ENCODE measurements at places on chromosomes 16 and 17.
A peak's percentile ranks its signal among the peaks of the same experiment; 100 is the strongest.

GRCh38 chr17:83052241-83052564 lies 27.2 kb upstream of the METRNL start:
- H3K4me3 ChIP-seq = peak overlapping the region; percentile 95
- no peak for DNase-seq
- no peaks in the 10 kb centered on the region for H3K27me3 ChIP-seq
- H3K36me3 ChIP-seq = peaks cover 3% of the 10 kb centered on the region

DNA sequence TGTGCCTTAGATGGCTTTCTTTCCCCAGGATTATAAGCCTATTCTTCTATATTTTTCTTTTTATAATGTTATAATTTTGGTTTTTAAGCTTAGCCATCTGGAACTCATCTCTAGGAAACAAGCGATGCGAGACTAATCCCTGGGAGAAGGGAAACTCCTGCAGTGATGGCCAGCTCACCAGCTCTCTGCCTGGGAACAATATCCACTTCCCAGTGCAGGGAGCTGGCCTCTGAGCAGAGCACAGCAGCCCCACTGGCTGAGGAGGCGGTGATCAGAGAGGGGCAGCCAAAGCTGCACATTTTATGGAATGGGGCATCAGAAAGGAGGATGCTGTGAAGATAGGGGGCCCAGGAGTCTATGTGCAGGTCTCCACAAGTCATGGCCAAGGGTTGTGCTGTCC lies 183.3 kb downstream of the LGALS9B start:
- no peak for DNase-seq
- H3K4me3 ChIP-seq = no peak overlapping the region
- H3K4me1 ChIP-seq = no peaks in the 10 kb centered on the region

DNA sequence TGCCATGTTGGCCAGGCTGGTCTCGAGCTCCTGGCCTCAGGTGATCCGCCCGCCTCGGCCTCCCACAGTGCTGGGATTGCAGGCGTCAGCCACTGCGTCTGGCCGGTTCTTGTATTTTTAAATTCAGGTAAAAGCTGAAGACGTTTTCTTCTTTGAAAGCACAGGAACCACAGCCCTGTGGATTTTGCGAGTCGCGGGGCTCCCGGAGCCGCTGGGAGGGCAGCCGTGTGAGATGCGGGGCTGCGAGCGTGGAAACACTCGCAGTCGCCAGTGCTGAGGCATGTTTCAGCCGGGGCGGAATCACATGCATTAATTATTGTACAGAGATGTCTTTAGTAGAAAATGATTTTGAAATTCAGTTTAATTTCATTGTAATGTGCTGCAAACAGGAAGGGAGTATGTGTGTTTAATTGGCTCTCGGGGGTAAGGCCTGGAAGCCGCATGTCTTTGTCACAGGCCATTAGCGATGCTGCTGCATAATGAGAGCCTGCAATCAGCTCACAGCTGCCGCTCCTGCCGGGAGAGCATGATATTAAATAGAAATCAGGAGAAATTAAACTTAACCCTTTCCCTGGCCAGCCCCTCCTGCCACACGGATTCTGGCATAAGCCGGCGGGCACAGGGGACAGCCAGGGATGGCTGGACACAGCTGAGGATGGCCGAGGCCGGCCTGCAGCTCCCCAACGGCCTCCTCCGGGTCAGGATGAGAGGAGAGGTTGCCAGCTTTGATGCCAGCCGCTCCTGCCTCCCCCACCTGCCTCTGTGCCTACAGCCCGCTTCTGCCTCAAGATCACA lies 35.4 kb upstream of the CDH15 start:
- no peak for DNase-seq
- no peak overlapping the region for H3K4me3 ChIP-seq
- peaks cover 20% of the 10 kb centered on the region for H3K36me3 ChIP-seq
- no peak overlapping the region for H3K27ac ChIP-seq
- no peaks in the 10 kb centered on the region for H3K27me3 ChIP-seq

DNA sequence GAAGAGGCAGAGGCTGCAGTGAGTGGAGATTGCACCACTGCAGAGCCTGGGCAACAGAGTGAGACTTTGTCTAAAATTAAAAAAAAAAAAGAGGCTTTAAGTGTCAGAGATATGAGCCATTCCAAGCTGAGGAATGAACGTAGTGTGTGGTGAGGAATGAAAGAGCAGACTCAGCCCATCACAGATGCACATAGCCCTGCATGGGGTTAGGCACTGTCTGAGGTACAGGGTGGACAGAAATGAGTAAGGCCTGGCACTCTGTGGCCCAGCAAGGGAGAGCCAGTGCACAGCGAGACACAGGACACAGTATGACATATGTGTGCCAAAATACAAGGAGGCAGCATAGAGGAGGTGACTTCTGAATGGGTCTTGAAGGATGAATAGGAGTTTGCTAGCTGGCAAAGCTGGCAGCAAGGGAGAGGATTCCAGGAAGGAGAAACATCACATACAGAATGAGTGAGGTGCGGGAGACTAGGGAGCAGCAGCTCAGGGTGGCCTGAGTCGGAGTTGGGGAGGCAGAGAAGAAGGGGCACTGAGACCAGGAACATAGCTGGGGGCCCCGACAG lies 8.7 kb upstream of the ZNF469 start:
- no peak overlapping the region for H3K27ac ChIP-seq
- H3K4me1 ChIP-seq = no peaks in the 10 kb centered on the region
- H3K36me3 ChIP-seq = no peaks in the 10 kb centered on the region

- H3K27ac ChIP-seq = no peak overlapping the region
- no peaks in the 10 kb centered on the region for H3K4me1 ChIP-seq
- no peak for DNase-seq
- no peak overlapping the region for H3K4me3 ChIP-seq
- H3K36me3 ChIP-seq = peaks cover 40% of the 10 kb centered on the region
- H3K27me3 ChIP-seq = no peaks in the 10 kb centered on the region
Observed at GRCh38 chr16:8903004-8903403, 20.9 kb downstream of the LITAFD start.

GRCh38 chr16:22721511-22722100 lies 92.4 kb upstream of the HS3ST2 start:
- no peaks in the 10 kb centered on the region for H3K4me1 ChIP-seq
- no peak overlapping the region for H3K27ac ChIP-seq
- H3K4me3 ChIP-seq = no peak overlapping the region
- peaks cover 16% of the 10 kb centered on the region for H3K27me3 ChIP-seq

GRCh38 chr16:1424028-1424427 lies 3.5 kb upstream of the UQCC4 start:
- H3K27ac ChIP-seq = peak overlapping the region; percentile 4
- peaks cover 7% of the 10 kb centered on the region for H3K4me1 ChIP-seq
- no peak overlapping the region for H3K4me3 ChIP-seq
- H3K27me3 ChIP-seq = no peaks in the 10 kb centered on the region
- DNase-seq = no peak

GRCh38 chr17:45380991-45381390 lies 51.7 kb downstream of the ARHGAP27 start:
- H3K4me1 ChIP-seq = peaks cover 22% of the 10 kb centered on the region
- peaks cover 17% of the 10 kb centered on the region for H3K27me3 ChIP-seq
- no peak overlapping the region for H3K4me3 ChIP-seq
- no peak overlapping the region for H3K27ac ChIP-seq
- no peak for DNase-seq
- no peaks in the 10 kb centered on the region for H3K36me3 ChIP-seq

DNA sequence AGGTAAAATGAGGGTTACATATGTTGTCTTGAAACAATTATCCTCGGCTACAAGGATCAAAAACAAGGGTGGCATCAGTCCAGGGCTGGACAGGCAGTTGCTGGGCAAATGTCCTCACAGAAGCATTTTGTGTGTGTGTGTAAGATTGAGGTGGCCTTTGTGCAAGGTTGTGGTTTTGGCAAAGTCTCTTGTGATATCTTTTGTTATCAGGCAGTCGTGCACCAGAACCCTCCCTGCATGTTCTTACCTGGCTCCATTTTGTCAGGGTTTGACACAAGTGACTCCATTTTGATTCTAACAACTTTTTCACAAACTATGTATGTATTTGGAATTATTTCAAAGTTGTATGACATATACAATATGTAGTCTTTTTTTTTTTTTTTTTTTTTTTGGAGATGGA lies 20.0 kb downstream of the CHAD start:
- H3K4me3 ChIP-seq = no peak overlapping the region
- H3K4me1 ChIP-seq = peaks cover 27% of the 10 kb centered on the region
- peak overlapping the region; percentile 49 for H3K27ac ChIP-seq
- no peaks in the 10 kb centered on the region for H3K27me3 ChIP-seq
- peaks cover 19% of the 10 kb centered on the region for H3K36me3 ChIP-seq

GRCh38 chr16:78919852-78920251 lies 680.7 kb downstream of the MAF start:
- H3K27ac ChIP-seq = no peak overlapping the region
- H3K27me3 ChIP-seq = no peaks in the 10 kb centered on the region
- no peak for DNase-seq
- peaks cover 5% of the 10 kb centered on the region for H3K36me3 ChIP-seq
- H3K4me1 ChIP-seq = no peaks in the 10 kb centered on the region

- peak overlapping the region; percentile 95 for H3K4me3 ChIP-seq
- peak overlapping the region; percentile 96 for H3K27ac ChIP-seq
- H3K27me3 ChIP-seq = no peaks in the 10 kb centered on the region
- peaks cover 13% of the 10 kb centered on the region for H3K36me3 ChIP-seq
- H3K4me1 ChIP-seq = peaks cover 54% of the 10 kb centered on the region
Observed at GRCh38 chr17:40100669-40101366, 429 bp upstream of the NR1D1 start.

DNA sequence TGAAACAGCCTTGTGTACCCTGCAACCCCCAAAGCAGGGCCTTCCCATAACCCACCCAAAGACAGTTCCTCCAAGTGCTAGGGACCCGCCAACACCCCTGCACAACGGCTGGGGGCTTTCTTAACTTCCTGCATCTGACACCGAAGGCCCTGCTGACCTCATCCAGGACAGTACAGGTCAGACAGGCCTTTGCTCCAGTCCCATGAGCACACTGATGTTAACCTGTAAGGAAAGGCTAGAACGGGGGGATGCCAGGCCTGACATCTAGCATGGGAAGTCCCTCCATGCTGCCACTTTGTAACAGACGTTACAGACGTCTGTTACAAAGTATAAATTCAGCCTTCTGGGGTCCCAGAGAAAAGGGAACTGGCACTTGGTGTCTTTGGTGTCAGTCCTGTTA lies 369.1 kb downstream of the CPPED1 start:
- no peak overlapping the region for H3K4me3 ChIP-seq
- H3K4me1 ChIP-seq = peaks cover 14% of the 10 kb centered on the region
- H3K36me3 ChIP-seq = peaks cover 21% of the 10 kb centered on the region
- H3K27ac ChIP-seq = no peak overlapping the region

DNA sequence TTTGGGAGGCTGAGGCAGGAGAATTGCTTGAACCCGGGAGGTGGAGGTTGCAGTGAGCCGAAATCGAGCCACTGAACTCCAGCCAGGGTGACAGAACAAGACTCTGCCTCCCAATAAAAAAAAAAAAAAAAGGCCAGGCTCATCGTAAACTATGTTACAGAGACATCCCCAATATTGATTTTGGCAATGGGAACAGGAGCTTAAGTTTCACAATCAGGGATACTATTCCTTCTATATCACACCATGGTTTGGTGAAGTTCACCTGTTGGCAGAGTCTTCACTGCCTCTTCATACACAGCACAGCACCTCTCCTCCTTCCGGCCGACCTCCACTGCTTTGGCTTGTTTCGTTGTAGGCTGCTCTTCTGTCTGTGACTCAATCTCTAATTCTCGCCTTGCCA lies 21.2 kb downstream of the UTP6 start:
- H3K4me3 ChIP-seq = no peak overlapping the region
- peaks cover 20% of the 10 kb centered on the region for H3K36me3 ChIP-seq
- H3K27ac ChIP-seq = peak overlapping the region; percentile 32
- DNase-seq = no peak

- no peak overlapping the region for H3K4me3 ChIP-seq
- no peak for DNase-seq
- H3K4me1 ChIP-seq = no peaks in the 10 kb centered on the region
- H3K27me3 ChIP-seq = no peaks in the 10 kb centered on the region
- no peaks in the 10 kb centered on the region for H3K36me3 ChIP-seq
Observed at GRCh38 chr16:79658301-79659033, 57.9 kb upstream of the MAF start.

DNA sequence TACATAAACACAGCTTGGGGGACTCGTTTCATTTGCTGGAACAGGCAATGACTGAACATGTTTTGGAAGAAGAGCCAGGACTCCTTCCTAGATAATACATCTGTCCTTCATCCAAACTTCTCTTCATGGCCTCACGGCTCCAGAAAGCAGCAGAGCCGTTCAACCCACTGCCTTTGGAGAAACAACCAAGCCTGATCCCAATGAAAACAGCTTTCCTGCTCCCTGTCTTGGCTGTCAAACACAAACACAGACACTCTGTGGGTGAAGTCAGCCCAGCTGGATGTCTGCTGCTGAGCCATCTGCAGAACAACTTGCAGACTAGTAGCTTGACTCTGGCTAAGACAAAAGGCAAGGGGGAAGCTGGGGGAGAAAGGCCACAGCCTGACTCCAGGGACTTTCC lies 345.1 kb upstream of the PSMD7 start:
- no peaks in the 10 kb centered on the region for H3K36me3 ChIP-seq
- no peak overlapping the region for H3K4me3 ChIP-seq
- no peaks in the 10 kb centered on the region for H3K27me3 ChIP-seq
- H3K4me1 ChIP-seq = no peaks in the 10 kb centered on the region
- DNase-seq = no peak
- H3K27ac ChIP-seq = no peak overlapping the region

DNA sequence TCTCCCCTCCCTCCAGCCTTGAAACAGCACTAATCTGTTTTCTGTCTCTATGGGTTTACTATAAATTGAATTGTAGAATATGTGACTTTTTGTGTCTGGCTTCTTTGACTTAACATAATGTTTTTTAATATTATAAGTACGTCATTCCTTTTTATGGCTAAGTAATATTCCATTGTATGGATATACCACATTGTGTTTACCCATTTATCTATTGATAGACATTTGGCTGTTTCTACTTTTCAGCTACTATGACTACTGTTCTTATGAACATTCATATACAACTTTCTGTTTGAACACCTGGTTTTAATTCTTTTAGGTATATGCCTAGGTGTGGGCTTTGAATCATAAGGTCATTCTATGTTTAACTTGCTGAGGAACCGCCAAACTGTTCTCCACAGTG lies 961.9 kb downstream of the CDH8 start:
- H3K4me3 ChIP-seq = no peak overlapping the region
- DNase-seq = no peak
- H3K4me1 ChIP-seq = no peaks in the 10 kb centered on the region
- H3K36me3 ChIP-seq = no peaks in the 10 kb centered on the region

GRCh38 chr16:86529160-86529559 lies 18.8 kb downstream of the FOXF1 start:
- H3K4me3 ChIP-seq = no peak overlapping the region
- peaks cover 8% of the 10 kb centered on the region for H3K36me3 ChIP-seq
- DNase-seq = no peak
- H3K4me1 ChIP-seq = no peaks in the 10 kb centered on the region
- no peaks in the 10 kb centered on the region for H3K27me3 ChIP-seq
